ENCODE measurements at places on chromosomes 2 and 18.

GRCh38 chr18:49739275-49739674 lies 74.1 kb downstream of the ACAA2 start:
- no peak for DNase-seq

GRCh38 chr18:41761333-41762018 lies 193.6 kb upstream of the PIK3C3 start:
- DNase-seq = no peak

DNA sequence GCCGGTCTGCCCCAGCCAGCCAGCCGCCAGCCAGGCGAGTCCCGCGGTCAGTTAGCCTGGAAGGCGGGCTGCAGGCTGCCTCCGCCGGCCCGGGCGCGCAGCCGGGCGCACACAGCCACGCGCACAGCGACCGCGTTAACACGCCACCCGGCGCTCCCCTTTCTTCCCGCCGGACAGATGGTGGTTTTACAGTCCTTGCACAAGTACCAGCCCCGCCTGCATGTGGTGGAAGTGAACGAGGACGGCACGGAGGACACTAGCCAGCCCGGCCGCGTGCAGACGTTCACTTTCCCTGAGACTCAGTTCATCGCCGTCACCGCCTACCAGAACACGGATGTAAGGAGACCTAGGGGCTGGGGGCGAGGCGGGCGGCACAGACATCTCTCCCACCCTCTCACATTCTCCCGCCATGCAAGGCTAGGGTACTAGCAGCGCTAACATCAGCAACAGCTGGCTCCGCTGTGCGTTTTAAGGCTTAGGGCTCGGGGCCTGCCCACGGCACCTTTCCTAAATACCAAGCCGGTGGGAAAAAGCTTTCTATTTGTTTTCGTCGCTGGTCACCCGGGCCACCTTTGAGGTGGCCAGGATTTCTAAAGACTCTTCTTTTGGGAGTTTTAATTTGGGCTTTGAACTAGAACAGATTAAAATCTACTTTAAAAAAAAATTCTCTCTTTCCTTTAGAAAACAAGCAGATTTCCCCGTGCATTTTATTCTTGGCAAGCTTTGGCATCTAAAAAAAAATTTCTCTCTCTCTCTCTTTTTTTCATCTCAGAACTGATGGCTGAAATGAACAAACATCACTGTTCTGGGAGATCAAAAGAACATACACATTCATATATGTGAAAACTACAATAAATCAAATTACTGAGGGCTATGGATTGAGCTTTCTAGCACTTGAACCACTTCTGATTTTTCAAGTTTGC lies 2.9 kb downstream of the TBR1 start:
- no peak for DNase-seq

DNA sequence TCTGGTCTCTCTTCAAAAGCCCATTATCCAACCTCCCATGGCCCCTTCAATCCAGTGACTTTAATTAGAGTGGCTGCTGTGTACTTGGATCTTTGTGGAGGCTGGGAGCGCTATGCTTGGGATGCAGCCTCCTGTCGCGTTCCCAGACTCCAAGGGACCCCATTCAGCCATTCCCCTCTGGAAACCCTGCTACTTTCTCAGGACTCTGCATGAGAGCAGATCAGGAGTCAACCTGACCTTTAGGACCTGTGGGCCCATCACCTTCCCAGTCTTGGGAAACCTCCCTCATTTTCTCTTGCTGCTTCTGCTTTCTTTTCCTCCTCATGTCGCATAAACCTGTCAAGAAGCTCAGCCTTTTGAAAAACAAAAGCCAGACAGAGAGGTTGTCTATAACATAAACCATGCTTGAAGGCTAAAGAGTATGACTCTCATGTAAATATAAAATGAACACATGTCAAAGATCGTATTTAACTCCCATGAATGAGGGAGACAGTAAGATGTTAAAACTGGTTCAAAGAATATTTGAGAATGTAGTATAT lies 143.1 kb upstream of the PELI1 start:
- no peak for DNase-seq

DNA sequence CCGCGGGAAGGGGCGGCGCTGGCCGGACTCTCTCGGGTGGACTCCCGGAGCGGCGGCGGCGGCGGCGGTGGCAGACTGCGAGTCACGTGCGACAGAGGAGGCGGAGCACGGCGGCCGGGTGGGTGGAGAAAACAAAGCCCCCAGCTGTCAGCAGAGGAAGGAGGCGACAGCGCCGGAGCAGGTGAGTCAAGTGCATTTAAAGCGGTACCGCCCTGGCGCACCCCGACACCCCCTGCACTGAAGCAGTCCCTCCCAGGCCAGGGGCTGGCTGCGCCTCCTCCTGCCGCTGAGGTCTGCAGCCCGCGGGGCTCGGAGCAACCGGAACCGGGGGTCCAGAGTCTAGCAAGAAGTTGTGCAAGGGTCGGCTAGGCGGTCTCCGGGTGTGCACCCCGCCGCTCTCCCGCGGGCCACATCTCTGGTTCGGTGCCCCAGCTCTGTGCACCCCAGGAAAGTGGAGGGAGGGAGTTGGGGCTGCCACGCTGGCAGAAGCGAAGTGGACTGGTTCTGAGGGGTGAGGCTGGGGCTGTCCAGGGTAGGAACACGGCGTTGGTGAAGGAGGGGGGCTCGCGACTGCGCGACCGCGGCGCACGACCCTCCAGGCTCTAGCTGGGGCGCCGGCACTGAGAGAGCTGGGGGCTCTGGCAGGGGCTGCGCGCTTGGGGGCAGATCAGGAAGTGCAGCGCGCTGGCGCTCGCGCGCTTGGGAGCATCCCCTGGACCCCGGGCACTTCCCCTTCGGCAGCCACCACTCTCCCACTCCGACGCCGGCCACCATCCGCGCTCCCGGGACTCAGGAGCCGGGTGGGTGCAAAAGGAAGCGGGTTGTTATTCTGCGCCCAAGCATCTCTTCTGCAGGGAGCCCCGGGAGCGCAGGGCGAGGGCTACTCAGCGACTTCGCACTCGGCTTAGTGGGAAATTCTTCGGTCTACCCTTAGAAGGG lies 64.0 kb upstream of the MAPRE2 start:
- peak; percentile 83 for DNase-seq

GRCh38 chr2:216536734-216537210 lies 38.1 kb downstream of the RPL37A start:
- no peak for DNase-seq

GRCh38 chr2:128625963-128626759 lies 307.5 kb upstream of the HS6ST1 start:
- no peak for DNase-seq

DNA sequence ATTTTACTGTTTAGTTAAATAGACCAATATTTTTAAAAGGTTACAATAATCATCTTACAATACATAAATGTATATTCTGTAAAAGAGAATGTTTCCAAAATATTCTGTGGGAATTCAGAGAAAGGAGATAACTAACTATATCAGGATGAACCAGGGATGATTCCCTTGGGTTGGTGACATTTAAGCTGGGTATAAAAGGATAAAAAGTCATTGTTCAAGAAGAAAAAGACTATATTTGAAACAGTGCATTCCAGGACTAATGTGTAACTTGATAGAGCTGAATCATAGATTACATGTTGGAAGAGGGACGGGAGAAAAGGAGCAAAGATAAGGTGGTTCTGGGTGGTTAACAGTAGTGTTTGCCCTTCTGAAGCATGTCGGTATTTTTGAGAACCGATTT lies 10.1 kb downstream of the RASGRP3 start:
- DNase-seq = no peak

- no peak for DNase-seq
Observed at GRCh38 chr2:68789603-68790002, 55.0 kb downstream of the ARHGAP25 start.

- peak; percentile 7 for DNase-seq
Observed at GRCh38 chr2:120735746-120736170, at the start of gene GLI2. TSS of gene GLI2 (plus strand) at chr2:120735868. CDS start at chr2:120797321, 61,453 bp downstream.

DNA sequence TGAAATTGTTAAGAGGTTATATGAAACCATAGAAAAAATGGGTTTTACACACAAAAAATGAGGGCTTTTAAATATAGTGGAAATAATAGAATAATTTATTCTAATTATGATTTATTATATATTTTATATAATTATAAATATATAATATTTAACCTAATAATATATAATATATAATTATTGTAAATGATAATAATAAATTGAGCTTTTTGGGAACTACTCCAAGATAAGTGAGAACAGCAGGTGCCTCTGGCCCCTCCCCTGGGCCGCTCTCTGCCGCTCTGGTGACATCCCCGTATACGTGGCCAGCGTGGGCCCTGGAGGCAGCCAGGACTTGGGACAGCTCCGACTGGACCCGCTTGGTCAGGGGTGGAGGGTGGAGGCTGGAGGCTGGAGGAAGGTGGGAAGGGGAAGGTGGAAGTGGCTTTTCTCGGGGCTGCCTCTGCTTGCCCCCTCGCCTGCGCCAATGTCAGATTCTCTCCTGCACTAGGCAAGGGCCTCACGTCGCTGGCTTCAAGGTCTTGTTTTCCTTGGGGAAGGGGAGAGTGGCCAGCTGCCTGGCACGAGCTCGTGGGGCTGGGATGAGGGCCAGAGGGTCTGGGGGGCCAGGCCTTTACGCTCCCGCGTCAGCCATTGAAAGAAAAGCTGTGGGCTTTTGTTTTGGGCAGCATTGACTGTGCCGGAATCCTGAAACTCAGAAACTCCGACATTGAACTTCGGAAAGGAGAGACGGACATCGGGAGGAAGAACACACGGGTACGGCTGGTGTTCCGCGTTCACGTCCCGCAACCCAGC lies 54.8 kb downstream of the NFATC1 start:
- DNase-seq = no peak

GRCh38 chr2:205574001-205574400 lies 108.3 kb upstream of the NRP2 start:
- DNase-seq = no peak

GRCh38 chr2:33137331-33137730 lies 190.6 kb downstream of the LTBP1 start:
- no peak for DNase-seq

- no peak for DNase-seq
Observed at GRCh38 chr2:27723372-27724144, 48.0 kb upstream of the MRPL33 start.

- DNase-seq = no peak
Observed at GRCh38 chr2:77101796-77102452, 420.3 kb downstream of the LRRTM4 start.

DNA sequence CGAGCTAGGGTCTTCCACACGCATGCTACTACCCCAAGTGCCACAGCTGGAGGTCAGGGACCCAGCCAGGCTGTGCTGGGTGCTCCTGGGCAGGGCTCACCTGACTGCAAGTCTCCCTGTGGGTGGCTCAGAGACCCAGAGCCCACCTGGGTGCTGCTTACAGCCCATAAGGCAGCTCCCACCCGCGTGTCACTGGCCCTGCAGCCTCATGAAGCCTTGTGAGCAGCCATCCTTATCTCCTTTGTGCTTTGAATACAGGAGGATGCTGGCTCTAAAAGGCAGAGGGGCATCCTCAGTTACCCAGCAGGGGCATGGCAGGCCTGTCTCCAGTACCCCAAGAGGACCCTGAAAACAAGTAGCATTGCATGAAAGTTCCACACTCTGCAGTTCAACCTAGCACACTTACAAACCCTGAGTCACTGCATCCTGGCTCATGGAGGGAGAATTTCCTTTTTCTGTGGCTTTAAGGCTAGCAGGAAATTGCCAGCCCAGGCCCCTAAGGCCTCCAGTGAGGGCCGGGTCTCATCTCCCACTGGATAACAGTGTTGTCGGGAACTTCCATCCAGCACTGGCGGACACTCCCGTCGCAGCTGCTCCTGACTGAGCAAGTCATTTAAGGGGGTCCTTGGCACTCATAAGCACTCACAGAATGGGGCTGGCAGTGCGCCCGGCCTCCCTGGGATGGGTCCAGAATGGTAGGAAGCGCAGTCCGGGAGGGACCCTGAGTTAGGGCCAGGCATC lies 137.1 kb downstream of the RPIA start:
- DNase-seq = no peak

DNA sequence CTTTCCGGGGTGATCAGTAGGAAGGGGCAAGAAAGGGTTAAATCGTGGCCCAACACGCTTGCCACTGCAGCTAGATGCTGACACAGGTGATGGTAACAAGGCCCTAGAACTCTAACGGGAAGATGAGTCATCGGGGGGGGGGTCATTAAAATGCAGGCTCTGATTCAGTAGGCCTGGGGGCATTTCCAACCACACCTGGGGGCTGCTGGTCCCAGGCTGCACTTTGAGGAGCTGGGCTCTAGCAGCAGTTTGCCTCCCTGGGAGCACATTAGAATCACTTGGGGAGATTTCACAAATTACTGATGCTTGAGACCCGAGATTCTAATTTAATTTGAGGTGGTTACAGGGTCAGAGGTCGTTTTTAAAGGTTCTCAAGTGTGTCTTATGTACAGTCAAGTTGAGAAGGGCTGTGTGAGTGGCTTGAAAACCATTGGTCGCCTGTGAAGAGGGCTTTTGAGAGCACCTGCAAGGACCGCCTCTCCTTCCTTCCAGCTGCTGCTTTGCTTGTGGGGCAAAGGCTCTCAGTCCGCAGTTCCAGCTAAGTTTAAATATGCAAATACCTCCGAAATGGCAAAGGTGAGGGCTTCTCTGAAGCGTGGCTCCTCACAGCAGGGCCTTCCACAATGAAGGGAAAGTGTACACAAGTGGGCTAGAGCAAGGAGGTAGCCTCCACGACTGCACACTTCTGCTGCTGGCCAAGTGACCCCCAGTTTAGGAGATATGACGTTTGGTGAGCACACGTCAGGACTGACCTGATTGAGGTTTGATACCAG lies 128.0 kb upstream of the MSH6 start:
- no peak for DNase-seq

- DNase-seq = no peak
Observed at GRCh38 chr2:23685181-23685580, 241.7 kb downstream of the ATAD2B start.

DNA sequence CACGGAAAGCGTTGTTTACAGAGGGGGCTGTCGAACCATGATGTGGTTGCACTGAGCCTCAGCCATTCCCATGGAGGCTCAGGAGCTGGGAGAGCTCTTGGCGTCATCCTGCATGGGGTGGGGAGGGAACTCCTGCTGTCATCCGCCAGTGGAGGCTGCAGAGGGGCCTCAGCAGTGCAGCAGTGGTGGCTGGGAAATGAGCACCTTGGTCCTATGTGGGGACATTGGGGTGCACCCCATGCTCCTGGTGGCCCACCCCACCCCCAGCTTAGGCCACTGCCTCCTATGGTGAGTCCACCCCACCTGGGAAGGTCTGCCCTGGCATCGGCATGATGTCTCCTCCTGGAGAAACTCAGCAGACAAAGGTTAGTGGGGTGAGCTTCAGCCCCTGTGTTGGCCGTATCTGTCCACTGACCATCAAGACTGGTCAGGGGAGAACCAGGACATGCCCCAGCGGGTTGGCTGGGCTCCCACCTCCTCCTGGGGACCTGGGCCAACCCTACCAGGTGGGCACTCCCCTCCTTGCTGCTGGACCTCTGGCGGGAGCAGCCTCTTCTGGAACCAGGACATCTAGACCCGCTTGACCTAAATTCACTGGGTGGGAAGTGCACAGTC lies 67.8 kb upstream of the HDAC4 start:
- no peak for DNase-seq

DNA sequence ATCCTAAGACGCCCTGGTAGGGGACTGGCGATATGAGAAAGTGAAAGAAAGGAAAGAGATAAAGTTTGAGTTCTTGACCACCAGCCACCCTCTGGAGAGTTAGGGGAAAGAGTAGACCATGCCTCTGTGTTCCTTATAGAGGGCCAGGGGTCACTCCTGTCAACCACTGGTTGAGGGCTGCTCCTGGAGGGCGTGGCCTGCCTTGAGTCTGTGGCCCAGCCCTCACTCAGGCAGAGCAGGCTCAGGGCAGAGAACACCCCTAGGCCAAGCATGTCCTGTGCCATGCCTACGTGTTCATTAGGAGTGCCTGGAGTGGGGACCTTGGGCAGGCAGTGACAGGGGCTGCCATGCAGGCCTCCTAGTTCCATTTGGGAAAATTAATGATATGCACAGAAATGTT lies 161.1 kb upstream of the EPB41L3 start:
- DNase-seq = no peak

Measured in stimulated activated CD4-positive, alpha-beta T cell treated with anti-CD3 and anti-CD28 coated beads, Interleukin-4, amount 100 ng/mL, for 4 hours (primary cell).